ENCODE measurements at places on chromosomes 4 and X. TPM values are rescaled to one million over a fixed set of nuclear protein-coding genes. Genes with fewer than 3 reads are reported as not detected.

The CRLF2 gene
- total RNA-seq = 0.67 TPM

The NR3C2 gene
- 0.26 TPM for total RNA-seq

The NHSL2 gene
- total RNA-seq = 0.36 TPM

The ABCD1 gene
- total RNA-seq = 86.6 TPM

The SULT1B1 gene
- total RNA-seq = 0.05 TPM

The ALB gene
- total RNA-seq = 21.3 TPM

The AVPR2 gene
- 10.6 TPM for total RNA-seq

The NUDT11 gene
- total RNA-seq = 11.9 TPM

The RBM41 gene
- total RNA-seq = 15.1 TPM

All from Panc1 (cell line).